ENCODE measurements at places on chromosomes 7 and 10.

DNA sequence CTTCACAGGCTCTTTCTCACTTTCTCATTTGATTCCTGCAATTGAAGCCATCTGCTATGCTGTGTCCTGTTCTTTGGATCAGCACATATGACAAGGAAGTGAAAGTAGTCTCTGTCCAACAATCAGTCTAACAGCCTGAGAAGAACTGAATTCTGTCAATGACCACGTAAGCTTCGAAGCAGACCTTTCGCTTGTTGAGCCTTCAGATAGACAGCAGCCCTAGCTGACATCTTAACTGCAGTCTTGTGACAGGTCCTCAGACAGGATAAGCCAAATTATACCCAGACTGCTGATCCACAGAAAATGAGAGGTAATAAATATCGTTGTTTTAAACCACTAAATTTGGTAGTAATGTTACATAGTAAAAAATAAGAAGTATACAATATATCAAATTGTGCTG is 691.0 kb upstream of the LRRTM3 start:
- DNase-seq = no peak

- no peak for DNase-seq
These were observed 28.1 kb downstream of the DNMBP start for GRCh38 chr10:99981581-99982199.

DNA sequence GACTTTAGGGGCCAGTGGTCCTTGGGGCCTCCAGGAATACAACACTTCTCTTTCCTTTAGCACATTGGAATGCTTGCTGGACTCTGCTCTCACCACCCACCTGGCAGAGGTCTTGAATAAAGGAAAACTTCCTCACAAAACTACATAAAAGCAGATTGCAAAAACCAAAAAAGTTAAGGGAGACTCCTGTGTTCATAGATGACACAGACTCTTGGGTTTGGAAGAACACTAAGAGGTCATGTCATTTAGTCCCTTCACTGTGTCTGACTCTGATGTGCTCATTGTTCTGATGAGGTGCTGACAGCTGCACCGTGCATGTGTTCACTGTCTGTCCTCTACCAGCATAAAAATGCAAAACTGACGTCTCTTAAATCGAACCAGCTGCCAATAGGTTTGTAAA is 11.4 kb downstream of the BLNK start:
- no peak for DNase-seq

DNA sequence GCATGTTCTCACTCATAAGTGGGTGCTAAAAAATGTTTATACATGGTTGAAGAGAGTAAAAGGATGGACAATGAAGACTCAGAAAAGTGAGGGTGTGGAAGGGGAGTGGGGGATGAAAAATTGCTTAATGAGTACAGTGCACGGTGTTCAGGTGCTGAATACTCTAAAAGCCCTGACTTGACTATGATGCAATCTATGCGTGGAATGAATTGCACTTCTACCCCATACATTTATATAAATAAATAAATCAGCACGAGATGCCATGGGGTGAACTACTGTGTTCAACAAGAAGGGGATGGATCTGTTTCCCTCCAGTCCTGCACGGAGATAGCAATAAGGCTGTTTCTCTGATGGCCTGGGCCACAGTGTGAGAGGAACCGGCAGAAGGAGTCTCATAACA is 254.3 kb upstream of the LYZL1 start:
- DNase-seq = no peak

DNA sequence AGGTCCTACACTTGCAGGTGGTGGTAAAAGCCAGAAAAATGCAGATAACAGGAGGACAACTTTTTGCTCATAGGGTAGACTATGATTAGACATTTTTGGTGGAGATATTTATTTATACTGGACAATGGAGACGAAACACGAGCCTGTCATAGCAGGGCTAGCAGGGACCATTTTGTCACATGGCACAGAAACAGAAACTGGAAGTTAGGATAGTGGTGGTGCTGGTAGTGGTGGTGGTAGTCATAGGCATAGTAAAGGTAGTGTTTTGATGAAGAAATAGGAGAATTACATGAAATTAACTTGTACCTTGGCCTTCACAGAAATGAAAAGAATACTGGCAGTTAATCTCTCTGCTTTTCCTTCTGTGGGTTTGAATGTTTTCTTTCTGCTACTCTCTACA is 8.8 kb upstream of the MGAM start:
- DNase-seq = no peak

- no peak for DNase-seq
These were observed 70.3 kb upstream of the NMT2 start for GRCh38 chr10:15238555-15239335.

- no peak for DNase-seq
These were observed 71.2 kb downstream of the TRRAP start for GRCh38 chr7:98949336-98950044.

DNA sequence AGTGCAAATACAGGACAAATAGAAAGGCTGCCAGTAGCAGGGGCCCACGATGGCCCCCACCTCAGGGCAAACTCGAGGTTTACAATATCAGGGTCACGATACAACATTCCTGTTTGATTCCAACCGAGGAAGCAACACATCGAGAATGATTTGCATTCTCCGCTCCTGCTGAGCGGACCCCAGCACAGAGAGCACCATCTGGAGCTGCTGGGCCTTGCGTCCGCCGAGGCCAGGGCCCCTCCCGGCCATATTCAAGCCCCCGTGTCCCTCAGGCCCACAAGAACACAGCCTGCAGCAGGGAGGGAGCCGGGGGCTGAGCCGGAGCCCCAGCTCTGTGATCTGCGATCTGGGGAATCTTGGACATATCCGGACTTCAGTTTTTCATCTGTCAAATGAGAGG is 84.3 kb downstream of the PRKAG2 start:
- no peak for DNase-seq

GRCh38 chr7:64905547-64905946 is 2.5 kb downstream of the ZNF273 start:
- no peak for DNase-seq

GRCh38 chr7:24727154-24728120 is 29.8 kb downstream of the GSDME start:
- DNase-seq = no peak

DNA sequence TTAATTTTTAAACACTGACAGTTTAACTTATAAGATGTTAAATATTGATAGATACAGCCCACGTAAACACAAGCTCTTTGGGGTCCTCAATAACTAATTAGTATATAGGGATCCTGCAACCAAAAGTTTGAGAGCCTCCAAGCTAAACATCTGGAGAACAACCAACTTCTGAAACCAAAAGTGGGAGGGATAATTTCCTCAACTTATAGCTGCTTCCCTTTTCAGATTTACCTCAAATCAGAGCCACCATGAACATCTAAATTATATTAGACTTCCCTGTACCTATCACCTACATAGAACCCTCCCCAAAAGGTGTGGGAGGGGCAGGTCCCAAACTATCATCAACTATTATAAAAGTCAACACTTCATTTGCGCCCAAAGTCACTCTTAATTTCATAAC is 8.6 kb downstream of the PSAP start:
- DNase-seq = no peak

DNA sequence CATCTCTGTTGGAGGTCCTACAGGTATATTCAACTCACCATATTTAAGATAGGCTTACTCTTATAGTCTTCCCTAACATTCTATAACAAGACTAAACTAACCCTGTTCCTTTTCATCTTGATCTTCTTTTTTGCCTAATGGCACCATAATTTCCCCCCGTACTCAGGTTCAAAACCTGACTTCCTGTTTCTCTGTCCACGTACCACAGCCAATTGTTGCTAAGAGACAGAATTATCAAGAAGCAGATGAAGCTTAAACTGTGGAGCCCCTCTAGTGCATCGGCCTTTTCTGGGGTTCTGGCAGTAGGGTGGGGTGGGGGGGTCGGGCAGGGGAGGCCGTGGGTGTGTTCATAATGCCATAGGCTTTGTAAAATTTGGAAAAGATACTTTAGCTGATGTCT is 109.2 kb downstream of the EVX1 start:
- no peak for DNase-seq

GRCh38 chr10:16741540-16741939 is 75.7 kb downstream of the RSU1 start:
- no peak for DNase-seq

DNA sequence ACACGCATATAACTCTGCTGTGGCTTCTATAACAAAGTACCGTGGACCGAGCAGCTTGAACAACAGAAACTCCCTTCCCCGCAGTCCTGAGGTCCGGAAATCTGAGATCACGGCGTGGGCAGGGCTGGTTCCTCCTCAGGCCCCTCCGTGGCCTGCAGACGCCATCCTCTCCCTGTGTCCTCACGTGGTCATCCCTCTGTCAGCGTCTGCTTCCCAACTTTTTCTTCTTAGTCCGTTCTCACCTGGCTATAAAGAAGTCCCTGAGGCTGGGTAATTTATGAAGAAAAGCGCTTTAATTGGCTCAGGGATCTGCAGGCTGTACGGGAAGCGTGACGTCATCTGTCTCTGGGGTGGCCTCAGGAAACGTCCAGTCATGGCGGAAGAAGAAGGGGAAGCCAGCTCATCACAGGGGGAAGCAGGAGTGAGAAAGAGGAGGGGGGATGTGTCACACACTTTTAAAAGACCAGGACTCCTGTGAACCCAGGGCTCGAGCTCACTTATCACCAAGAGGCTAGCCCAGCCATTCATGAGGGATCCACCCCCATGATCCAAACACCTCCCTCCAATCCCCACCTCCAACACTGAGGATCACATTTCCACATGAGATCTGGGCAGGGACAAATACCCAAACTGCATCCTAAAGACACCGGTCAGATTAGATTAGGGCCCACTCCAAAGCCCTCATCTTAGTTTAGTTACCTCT is 91.2 kb upstream of the INSIG1 start:
- no peak for DNase-seq

GRCh38 chr10:52136921-52137320 is 177.2 kb upstream of the DKK1 start:
- DNase-seq = no peak

DNA sequence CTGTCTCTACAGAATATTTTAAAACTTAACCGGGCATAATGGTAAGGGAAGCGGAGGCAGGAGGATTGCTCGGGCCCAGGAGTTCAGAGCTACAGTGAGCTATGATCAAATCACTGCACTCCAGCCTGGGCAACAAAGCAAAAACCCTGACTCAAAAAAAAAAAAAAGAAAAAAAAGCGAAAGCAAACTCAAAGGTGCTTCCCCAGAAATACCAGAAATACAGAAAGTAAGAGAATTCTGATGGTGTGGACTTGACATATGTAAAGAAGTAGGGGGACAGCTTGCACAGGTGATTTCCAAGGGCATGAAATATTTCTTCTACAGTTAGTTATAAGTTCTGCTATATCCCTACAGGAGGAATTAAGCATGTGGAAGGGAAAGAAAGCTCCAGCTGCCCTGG is 69.7 kb upstream of the APBB1IP start:
- no peak for DNase-seq

GRCh38 chr10:62047960-62048383 is 146.5 kb downstream of the ARID5B start:
- no peak for DNase-seq

- no peak for DNase-seq
These were observed 5.4 kb upstream of the INPP5A start for GRCh38 chr10:132532179-132532578.

GRCh38 chr10:62734781-62735463 is 69.6 kb upstream of the ADO start:
- no peak for DNase-seq

- DNase-seq = no peak
These were observed 25.8 kb downstream of the TMEM120A start for GRCh38 chr7:75968561-75969001.

DNA sequence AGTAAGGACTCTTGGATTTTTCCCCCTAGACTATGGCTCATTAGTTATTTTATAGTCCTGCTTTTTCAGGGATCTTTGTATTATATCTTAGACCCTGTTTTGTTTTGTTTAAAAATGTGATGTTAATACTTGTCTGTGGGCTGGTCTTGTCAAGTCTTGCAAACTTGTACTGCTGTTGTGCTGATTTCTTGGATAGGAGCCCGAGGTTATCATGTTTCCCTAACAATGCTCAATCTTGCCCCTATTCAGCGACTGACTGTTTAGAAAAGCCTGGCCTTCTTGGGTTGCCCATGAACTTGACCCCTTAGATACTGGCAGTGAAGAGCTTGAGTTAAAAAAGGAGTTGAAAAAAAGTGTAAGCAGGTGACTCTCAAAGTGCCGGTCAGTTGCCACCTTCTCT is 115.7 kb downstream of the KIAA1217 start:
- no peak for DNase-seq

DNA sequence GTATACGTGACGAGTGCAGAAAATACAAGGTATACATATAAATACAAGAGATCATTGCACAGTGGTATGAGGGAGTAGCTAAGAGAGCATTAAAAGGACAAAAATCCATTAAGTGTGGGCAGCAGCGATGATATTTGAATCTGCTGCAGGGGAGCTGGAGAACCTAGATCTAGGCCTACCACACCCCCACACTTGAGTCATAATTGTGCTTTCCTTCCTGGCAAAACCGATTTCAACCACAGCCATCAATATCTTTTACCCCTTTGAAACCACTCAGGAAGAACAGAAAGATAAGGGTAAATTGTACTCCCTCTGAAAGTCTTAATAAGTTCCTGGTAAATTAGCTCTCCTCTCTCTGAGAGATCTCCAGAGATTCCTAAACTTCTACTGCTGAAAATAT is 345.0 kb downstream of the SORCS1 start:
- DNase-seq = no peak

GRCh38 chr10:35063837-35064454 is 26.2 kb downstream of the CUL2 start:
- no peak for DNase-seq

DNA sequence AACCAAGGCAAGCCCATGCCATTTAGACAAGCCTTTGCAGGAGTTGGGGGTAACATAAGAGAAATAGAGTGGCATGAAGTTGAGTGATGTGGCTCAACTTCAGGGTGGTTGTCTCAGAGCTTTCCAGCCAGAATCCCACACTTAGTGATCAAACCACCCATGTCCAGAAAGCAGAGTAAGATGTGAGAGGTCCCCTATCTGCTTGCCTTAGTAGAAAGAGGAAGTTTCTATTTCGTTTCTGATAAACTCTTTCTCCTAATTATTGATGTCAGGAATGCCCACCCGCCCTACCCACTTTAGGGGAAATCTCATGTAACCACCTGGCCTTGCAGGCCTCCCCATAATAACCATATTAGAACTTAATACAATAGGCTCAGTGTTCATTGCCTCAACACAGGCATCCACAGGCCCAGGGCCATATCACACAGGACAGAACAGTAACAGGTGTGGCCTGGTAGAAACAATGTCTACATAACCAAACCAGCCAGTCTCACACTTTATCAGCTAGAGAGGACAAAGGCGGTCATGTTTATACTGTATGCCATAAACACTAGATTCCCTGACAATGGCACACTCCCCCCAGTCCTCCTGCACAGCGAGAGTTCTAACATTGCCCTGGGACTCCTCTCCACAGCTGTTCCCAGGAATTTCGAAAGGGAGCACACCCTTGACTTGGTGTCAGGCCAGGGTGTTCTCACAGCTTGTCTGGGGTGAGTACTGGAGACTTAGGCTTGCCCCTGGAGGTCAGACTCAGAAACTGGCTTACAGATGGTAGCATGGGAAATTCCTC is 364.4 kb downstream of the CXCL12 start:
- no peak for DNase-seq

DNA sequence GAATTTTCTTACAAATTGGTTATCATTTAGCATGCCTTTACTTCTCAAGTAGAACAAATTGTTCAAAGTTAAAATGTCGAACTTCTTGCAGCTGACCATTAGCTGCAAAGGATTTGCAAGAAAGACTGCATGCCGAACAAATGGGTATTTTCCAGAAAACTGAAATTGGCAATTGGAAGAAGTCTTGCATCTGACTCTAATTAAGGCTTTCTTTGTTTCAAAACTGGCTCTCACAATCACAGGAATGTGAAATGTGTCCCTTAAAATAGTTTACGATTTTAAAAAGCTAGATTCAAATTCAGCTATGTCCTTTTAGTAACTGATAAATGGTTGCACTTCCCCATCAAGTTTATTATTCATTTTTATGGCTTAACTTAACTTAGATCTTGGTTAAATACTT is 207.9 kb downstream of the ARL4A start:
- DNase-seq = no peak
